ENCODE measurements at places on chromosomes 3 and 15.

- DNase-seq, result no peak
Measured at GRCh38 chr15:56524915-56525314, 60.0 kb upstream of the MNS1 start.

DNA sequence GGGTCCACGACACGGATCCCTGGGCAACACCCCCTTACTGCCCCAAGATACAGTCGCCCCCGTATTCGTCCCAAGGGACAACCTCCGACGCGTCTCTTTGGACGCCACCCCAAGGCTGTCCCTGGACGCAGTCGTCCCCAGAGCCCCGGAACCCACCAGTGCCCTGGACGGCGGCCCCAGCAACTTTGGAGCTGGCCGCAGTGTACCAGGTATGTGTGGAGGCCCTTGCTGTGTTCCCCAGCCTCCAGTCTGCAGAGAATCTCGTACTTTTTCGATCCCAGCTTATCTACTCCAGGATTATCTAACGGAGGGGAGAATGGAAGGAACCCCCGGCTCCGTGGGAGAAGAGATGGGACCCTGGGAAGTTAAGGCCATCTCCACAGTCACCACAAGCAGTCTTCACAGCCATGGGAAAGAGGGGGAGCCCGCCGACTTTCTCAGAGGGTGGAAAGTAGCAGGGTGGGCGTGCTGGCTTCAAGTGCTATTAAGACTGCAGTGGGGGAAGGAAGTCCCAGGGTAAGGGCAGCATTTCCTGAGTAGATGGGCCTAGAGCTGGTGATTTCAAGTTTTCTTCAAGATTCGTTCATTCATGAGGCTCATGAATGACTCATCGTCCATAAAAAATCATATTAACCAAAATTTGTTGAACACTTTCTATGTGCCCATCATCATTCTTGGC lies 1.1 kb downstream of the MESP2 start:
- DNase-seq, result no peak

DNA sequence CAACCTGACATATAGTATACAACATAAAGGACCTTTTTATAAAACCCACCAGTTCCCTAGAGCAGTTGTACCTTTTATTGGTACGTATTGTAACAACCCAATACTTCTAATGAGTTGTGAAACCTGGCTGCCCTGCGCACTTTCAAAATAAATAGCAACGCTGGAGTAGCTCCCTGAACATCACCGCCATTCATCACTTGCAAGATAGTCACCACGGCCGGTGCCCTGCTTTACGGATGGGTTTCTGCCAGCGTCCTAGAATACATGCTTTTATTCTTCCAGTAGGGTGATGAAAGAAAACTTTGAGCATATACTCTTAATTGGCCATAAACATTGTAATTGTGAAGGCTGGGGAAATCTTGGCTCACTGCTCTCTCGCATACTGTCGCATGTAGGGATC lies 220.7 kb downstream of the TBL1XR1 start:
- DNase-seq, result no peak

- no peak for DNase-seq
Measured at GRCh38 chr3:115652738-115653137, 29.4 kb downstream of the GAP43 start.

DNA sequence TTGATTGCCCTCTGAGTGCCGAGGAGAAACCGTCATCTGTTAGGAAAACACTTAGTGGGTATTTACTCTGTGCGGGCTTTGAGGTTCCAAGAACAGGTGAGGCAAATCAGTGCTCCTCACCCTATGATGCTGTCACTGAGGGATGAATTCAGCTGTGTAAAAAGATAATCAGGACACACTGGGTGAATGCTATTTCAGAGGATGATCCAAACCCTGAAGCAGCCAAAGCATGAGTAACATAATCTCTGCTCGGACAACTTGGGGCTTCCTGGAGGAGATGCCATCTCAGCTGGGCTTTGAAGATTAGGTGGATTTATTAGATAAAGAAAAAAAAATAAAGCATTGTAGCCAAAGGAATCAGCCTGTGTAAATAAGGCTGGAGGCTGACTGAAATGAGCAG lies 10.5 kb upstream of the GADL1 start:
- DNase-seq, result no peak

DNA sequence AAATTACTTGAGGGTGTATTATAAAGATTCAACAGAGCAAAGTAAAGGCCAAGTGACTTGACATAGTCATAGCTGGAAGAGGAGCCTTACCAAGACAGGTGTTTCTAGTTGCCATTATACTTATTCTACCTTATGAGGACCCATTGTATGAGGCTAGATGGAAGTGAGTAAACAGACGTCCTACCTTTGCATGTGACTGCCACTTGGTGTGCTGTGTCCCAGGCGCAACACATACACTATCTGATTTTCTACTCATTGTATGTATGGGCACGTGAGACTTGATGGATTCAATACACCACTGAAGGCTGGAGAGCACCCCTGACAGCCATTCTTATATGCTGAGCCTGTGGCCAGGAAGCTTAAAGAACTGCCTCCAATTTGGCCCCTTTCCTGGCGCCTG lies 40.5 kb downstream of the BOC start:
- DNase-seq, result no peak

GRCh38 chr3:160012108-160012507 lies 23.5 kb downstream of the IL12A start:
- no peak for DNase-seq

DNA sequence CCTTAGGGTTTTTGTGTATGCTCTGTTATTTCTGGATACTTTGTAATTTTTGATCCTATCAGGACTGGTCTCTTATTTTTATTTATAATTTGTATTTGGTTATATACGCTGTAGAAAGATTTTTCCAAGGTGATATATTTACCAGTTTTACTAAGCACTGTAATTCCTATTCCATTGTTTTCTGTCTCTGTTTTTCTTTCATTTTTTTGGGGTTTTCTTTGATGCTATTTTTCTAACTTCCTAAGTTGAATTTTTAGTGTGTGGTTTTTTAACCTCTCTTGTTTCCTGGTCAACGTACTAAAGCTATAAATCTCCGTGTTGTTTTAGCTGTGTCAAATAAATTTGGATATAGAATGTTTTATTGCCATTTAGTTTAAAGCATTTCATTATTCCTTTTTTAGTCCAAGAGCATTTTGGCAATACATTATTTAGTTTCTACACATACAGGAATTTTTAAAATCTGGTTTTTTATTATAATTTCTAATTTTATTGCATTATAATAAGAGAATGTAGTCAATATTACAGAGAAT lies 128.1 kb upstream of the THRB start:
- DNase-seq, result no peak

DNA sequence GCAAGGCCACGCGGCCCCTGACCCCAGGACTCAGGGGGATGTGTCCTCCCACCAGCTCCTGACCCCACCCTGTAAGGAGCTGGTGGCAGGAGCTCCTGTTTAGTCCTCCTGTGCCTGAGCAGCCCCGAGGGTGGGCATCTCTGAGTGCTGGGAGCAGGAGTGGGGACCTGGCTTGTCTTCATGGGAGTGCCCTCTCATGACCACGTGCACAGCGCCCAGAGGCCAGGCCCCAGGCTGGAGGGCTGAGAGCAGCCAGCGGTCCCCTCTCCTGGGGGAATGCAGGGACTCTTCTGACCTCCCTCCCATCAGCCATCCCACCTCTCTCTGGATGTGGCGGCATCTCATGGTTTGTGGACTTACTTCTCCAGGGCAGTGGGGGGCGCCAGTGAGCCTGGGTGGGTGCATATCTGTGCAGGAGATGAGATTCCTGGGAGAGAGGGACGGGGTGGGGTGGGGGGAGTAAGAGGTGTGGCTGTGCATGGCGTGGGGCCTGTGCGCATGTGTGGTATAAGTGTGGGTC lies 205.6 kb downstream of the TBC1D2B start:
- DNase-seq, result no peak

DNA sequence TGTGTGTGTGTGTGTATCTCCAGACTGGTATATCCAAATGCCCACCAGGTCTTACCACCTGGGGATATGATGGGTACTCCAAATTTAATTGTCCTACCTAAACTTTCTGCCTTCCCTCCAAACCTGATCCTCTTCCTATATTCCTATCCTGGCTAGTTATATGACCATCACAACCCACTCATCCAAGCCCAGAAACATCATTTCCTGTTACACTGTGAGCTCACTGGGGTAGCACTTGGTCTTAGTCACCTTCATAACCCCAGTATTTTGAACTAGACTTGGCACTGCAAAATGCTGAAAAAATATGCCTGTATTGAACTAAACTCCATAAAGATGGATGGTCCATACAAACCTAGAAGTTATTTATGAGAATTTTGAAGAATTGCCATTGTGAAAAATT lies 178.8 kb upstream of the EIF1B start:
- no peak for DNase-seq

DNA sequence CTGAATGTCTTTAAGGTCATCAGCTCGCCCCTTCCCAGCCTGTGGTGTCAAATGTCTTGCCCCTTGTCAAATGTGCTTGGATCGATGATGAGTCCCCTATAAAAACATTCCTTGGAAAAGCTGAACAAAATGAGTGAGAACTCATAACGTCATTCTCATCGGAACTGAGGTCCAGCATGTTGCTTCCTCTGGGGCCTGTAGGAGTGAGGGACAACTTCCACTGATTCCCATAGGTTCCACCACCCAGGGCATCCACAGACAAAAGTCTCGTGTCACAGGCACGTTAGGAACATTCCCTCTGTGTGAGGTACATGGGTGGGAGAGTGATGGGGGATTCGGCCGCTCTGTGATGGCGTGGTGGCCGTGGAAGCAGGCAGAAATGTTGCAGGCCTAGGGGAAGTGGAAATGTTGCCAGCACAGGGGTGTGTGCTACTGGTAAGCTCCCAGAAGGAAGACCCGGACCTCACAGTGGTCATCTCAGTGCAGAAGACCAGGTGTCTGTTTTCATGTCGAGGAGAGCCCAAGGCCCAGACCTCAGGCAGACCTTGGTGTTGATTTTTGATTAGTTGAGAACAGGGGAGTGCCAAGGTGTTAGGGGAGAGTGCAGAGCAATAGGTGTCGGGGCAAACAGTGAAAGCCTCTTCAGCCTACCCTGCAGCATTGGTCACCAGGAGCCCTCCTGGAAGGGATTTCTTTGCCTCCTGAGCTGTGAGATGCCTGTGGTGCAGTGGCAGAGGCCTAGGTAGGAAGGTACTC lies 96.8 kb downstream of the SNRPN start:
- no peak for DNase-seq

- DNase-seq, result no peak
Measured at GRCh38 chr3:152071924-152072323, 196.8 kb upstream of the MBNL1 start.

DNA sequence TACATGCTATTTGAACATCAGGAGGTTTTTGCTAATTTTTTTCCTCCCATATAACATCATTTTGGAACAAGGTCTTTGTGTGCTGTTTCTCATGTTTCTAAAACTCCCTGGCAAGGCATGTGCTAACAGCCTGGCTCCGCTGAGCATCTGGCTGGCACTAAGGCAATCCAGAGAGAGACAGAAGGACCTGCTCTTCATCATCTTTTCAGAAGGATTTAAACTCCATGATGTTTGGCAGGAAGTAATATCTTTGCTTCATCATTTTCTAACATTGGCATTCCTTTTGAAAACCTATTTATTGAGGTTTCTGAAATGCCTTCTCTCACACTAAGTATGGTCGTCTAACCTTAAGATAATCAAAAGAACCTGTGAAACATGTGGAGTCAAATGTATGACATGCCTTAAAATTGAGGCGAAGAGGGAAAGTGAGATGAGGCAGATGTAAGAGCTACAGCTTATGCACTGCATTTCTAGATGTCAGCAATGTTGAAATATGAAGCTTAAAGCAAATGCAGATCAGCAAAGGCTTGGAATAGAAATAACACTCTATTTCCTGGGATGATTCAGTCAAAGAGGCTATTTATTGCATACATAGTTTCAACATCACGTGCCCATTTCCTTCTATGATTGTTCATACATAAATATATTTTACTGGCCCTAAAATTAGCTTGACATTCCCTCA lies 592.0 kb downstream of the ZNF385D start:
- DNase-seq, result no peak

DNA sequence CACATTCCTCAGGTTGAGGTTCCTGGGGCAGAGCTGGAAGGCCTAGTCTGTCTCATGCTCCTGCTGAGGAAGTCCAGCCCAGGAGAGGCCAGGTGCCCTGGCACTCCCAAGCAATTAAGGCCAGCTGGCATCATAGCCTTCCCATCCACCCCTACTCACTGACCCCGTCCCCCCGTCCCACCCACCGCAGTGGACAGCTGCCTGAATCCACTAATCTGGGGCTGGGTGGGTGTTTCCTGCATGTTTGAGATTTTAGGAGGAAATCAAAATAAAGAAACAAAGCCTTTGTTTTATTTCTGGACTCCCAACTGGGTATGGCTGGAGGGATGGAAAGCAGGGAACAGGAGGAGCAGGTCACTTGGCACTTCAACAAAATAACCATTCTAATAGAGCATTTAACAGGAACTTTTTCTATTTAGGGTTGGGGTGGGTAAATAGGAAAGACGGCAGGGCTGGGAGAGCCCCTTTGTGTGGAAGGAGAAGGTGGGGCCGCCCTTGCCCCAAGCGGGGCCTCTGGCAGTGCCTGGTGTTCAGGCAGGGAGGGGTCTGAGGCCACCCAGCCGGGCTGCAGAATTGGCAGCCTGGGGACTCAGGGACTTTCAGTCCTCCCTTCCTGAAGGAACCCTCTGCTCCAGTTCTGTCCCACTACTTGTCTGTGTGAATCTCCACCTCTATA lies 8.5 kb downstream of the MRAS start:
- no peak for DNase-seq

DNA sequence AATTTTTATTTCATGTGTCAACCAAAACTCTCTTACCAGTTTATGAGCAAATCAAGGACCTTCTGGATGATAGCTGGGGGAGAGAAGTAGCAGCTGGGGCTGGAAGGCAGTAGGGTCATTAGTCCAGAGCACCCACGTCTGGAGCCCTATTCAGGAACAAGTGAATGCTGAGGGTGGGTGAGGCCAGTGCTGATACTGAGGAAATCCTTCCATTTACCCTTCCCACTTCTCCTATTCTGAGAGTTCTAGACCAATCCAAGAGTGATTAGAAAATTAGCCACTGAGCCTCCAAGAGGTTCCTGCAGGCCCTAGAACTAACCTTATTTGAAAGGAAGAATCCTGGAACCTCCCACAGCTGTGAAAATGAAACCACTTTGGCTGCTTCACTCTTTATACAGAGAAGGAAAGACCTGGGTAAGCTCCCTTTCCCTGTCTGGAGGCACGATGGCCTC lies 46.2 kb upstream of the VILL start:
- DNase-seq, result no peak

DNA sequence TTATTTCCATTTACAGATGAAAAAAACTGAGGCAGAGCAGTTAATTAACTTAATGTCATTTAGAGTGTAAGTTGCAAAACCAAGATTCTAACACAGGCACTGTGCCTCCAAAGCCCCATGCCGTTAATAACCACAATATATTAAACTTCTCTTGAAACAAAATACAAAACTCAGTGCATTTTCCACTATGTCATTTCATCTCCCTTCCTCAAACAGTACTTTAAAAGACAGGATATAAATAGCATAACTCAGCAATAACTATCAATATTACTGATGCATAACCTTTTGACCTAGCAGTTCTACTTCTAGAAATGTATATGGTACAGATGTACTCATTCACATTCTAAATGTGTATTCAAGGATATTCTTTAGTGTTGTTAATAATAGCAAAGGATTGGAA lies 5.1 kb upstream of the TASOR start:
- DNase-seq, result no peak

- no peak for DNase-seq
Measured at GRCh38 chr3:17831366-17831765, 88.9 kb upstream of the TBC1D5 start.

GRCh38 chr15:68385240-68385561 lies 46.8 kb downstream of the ITGA11 start:
- DNase-seq, result no peak

GRCh38 chr3:62233065-62233464 lies 140.3 kb downstream of the FEZF2 start:
- no peak for DNase-seq

All from activated T-helper 1 cell treated with anti-CD3 and anti-CD28 coated beads, Interleukin-12 subunit alpha, Interleukin-12 subunit beta, Interleukin-2, Interleukin-4 antibody, amounts not matched to agents 30 ng/mL and 10 ng/mL and 1 ng/mL, durations not matched to agents 14 hours and 24 hours and 36 hours (primary cell).